Activated CD8-positive, alpha-beta memory T cell treated with anti-CD3 and anti-CD28 coated beads for 1 hour (primary cell): ENCODE measurements at places on chromosomes 1 and 21.

DNA sequence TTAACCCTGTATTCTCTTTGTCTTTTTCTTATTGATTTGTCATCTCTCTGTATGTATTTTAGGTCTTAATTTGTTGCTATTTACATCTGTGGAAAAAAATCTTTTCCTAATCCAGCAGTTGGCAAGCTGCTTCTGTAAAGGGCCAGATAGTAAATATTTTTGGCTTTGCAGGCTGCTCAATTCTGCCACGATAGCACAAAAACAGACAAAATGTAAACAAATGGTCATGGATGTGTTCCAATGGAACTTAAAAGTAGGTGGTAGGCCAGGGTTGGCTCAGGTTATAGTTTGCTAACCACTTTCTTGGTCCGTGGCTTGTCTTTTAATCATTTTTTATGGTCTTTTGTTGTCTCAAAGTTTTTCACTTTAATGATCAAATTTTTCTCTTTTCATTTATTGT, 371.8 kb downstream of the HHAT start:
- no peak for DNase-seq

DNA sequence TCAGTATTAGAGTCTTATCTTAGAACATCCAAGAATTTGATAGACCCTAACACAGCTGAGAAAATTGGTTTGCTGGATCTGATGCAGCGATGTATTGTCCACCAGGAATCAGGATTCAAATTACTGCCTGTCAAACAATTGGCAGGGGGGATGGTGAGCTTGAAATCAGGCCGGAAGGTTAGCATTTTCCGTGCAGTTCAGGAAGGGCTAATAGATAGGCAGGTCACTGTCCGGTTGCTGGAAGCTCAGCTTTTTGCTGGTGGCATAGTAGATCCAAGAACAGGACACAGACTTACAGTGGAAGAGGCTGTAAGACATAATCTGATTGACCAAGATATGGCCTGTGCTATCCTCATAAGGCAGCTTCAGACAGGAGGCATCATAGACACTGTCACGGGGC, 127.2 kb downstream of the MACF1 start:
- no peak for DNase-seq

- DNase-seq, result no peak
Observed at GRCh38 chr1:11961230-11961629, 19.0 kb upstream of the MFN2 start.

- DNase-seq, result no peak
Observed at GRCh38 chr1:215001419-215002021, 81.0 kb upstream of the KCNK2 start.

GRCh38 chr21:45979141-45979631, 2.4 kb upstream of the COL6A1 start:
- DNase-seq, result no peak

DNA sequence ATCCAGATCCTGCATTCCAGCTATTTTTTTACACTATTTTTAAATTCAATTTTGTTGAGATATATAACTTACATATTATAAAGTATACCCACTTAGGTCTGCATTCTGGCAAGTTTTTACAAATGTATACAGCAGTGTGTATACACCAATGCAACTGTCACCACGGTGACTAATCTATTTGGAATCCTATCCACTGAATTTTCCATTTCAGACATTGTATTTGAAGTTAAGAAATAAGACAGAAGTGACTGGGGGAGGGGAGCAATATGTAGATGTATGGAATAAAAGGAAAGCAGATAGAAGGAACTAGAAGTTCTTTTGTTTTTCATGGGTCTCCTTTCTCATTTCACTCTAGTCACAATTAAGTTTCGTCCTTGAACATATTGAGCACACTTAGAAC, 431.5 kb upstream of the CHRM3 start:
- no peak for DNase-seq

DNA sequence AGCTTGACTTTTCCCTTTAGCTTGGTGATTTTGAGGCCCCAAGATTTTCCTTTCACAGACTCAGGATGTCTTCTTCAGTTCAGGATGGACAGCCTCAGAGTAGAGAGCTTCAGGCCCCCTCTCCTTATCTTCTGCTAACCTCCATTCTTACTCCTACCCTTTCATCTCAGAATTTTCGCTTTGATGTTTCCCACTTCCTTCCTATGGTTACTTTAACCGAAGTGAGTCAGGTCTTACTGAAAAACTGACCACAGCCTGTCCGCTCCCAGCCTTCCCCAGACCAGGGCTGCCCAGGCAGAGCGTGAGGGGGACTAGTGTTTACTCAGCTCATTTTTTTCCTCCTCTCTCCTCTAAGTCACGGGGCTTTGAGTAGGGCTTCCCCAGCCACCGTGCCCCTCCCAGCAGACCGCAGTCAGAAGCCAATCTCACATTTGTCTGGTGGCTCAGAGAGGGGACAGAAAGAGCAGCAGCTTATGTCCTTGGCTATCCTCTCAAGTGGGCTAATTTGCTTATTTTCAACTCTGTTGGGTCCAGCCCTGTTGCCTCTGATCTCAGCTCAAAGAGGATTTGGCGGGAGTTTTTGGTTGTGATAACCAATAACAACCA, 4.2 kb upstream of the IL19 start:
- DNase-seq, result peak; percentile 37

DNA sequence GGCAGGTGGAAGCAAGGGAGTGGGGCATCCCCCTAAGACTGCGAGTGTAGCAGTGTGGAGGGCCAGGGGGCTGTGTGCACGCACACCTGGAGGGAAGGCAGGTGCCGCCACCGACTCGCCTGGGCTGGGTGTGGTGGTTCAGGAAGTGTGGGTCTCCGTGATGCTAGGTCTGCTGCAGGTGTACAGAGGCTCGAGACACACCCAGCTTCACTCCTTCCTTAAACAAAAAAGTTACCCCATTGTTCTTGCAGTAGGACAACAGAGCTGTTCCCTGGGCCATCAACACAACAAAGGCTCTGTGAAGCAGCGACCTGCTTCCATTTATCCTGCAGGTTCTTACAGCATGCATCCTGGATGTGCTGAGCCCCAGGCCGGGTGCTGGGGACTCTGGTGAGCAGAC, 100.4 kb upstream of the TMEM51 start:
- no peak for DNase-seq

DNA sequence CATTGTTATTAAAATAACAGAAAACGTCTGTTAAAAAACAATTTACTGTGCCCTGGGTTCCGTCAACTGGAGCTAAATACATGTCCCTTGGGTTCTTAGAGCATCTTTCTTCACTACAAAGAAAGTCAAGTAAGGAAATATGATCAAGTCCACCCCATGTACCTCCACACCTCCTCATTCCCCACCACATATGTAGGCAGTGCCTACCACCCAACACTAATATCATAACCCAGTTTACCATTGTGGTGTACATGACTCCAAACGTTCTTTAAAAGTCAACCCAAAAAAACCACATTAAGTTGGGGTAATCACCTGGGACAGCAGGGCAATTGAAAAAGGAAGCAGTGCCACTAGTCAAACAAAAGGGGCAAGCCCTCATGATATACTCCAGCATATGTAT, 7.8 kb upstream of the LRRC52 start:
- no peak for DNase-seq

GRCh38 chr1:85448358-85448757, 16.6 kb downstream of the DDAH1 start:
- DNase-seq, result no peak

GRCh38 chr1:157487504-157487903, 64.8 kb downstream of the FCRL5 start:
- no peak for DNase-seq

DNA sequence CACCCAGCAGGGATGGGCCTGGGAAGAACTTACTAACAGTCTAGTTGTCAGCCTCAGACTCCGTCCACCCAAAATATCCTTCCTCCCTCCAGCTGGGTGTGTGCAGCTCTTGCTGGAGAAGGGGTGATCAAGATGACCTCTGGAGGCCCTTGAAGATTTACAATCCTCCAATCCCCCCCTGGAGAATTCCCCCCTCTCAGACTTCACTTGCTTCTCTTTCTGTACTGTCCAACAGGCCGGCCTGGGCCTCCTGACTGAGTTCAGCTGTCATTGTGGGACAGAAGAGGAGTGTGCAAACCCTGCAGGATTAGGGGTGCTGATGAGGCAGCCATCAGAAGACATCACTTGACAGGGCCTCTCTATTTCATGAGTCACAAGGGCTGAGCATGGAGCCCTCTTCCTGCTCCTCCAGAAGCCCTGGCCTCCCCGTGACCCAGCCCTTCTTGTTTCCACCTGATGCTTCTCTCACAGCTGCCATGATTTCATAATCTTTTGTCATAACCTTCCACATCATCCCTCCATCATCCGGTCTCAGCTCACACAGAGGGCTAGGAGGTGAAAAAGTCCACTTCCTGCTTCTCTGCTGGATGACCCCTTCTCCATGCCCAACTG, 17.5 kb upstream of the IGFN1 start:
- DNase-seq, result no peak

- DNase-seq, result no peak
Observed at GRCh38 chr21:37136261-37136660, 63.2 kb downstream of the TTC3 start.

DNA sequence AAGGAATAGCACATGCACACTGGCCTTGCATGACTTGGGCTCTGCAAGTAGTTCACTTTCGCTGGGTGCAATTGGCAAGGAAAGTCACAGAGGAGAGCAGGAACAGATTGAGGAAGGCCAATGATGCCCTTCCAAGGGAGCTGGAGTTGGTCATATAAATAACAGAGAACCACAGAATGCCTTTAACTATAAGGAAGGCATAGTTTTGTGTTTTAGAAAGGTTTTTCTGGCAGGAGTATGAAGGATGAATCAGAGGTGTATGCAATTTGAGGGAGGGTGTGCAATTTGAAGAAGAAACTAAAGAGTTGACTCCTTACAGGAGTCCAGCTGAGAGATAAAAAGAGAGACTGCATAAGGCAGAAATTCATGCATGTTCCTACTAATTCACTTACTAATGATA, 112.1 kb downstream of the PHTF1 start:
- no peak for DNase-seq

GRCh38 chr1:187691439-187691838, 862.7 kb downstream of the PLA2G4A start:
- DNase-seq, result no peak

DNA sequence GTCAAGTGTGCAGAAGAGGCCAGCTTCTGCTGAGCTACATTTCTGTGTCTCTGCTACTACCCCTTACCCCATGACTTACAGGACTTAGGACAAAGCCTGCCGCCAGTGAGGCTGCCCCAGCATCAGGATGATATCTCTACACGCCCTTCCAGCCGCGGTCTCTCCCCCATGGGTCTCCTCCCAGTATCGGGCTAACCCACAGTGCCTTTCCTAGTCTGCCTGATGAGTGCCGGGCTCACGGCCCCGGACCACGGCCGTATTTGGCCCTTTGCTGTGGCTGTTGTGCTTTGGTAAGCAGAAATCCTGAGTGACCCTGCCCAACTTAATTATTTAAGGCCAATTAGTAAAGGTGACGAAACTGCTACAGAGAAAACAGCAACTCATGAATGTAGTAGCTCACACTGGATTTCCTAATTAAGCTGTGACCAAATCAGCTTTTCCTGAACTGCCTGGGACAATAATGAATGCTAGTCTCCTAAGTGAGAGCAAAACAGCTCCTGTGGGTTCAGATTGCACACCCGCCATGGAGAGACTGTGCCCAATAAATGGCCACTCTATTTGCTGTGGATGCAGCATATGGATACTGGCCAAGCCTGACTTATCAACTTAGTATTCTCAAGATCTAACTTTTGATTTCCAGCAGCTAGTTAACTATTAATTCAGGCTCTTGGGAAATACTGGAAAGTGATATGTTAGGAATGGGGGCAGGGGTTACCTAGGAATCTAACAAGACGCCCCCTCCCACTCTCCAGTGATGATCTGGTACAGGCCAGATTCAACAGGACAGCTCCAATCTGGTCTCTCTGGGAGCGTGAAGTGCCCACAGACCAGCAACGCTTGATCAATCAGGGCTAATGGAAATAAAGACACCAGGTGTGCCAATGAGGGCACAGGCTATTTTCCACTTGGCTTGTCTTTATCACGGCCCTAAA, 123.3 kb upstream of the IFFO2 start:
- DNase-seq, result no peak

- no peak for DNase-seq
Observed at GRCh38 chr1:21961337-21961736, 15.5 kb upstream of the CELA3B start.

- DNase-seq, result no peak
Observed at GRCh38 chr1:178126261-178126660, 32.4 kb downstream of the RASAL2 start.

- no peak for DNase-seq
Observed at GRCh38 chr1:78070210-78070609, 24.4 kb downstream of the GIPC2 start.

DNA sequence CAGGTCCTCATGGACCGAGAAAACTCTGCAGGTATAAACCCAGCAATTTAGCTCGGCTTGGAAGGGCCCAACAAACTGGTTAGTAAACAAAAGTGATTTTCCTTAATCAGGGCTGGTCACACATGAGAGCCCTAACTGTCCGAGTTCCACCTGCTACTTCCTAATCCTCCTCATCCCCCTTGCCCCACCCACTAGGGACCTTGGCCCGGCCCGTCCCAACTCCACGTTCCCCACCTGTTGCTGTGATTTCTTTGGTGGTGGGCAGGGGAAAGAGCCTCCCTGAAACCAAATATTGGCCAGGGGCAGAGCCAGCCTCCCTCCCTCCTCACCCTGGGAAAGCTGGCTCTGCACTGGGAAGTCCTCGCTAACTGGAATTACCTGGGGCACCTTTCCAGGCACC, 304.2 kb upstream of the PROX1 start:
- no peak for DNase-seq

GRCh38 chr1:202589190-202589930, 120.9 kb downstream of the SYT2 start:
- DNase-seq, result no peak

GRCh38 chr1:151512326-151512725, 1.1 kb downstream of the CGN start:
- no peak for DNase-seq

- no peak for DNase-seq
Observed at GRCh38 chr1:147720557-147720956, 39.8 kb downstream of the GJA5 start.

DNA sequence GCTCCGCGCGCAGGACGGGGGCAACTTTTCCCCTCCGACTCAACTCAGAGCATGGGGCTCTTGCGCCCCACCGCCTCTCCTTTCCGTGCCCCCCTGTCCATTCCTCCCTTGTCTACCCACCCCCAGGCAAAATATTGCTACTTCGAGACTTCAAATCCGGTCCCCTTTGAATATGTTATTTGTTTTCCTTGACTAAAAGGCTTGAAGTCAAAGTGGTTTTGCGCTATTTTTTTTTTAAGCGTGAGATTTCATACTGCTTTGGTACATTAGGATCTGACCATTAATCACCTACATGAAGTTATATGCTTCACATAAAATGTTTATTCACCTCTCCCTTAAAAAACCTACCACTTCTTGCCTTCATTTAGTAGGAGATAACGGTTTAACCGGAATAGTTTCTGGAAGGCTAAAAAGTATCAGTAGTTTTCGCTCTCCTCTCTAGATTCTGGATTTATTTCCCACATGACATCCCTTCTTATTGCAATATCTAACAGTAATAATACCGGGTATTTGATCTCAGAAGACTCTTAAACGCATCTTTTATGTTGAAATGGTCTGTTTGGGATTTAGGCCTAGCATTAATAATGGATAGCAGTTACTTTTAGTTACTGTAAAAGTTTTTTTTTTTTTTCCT, 1.6 kb downstream of the NFIA start:
- no peak for DNase-seq

GRCh38 chr1:6090288-6090687, 44.6 kb downstream of the KCNAB2 start:
- DNase-seq, result no peak

- DNase-seq, result no peak
Observed at GRCh38 chr1:205091043-205091740, 6.9 kb upstream of the TMEM81 start.

- DNase-seq, result no peak
Observed at GRCh38 chr1:202105571-202106339, 17.0 kb upstream of the GPR37L1 start.

GRCh38 chr1:86068841-86069756, 87.5 kb downstream of the COL24A1 start:
- DNase-seq, result no peak
